Brain pericyte (primary cell): ENCODE measurements at places on chromosomes 7 and 10.

GRCh38 chr7:142130267-142130666 lies 18.7 kb downstream of the MGAM2 start:
- DNase-seq = no peak

DNA sequence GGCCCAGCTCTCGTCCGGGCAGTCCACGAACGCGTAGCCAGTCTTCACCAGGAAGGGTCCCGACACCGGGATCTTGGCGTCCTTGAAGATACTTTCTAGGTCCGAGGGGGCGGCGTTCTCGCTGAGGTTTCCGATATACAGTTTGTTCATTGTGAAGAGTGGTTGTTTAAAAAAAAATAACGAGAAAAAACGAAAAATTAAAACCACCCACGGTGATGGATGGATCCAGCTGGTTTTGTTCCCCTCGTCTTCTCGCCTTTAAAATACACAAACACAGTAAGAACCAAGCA lies 385 bp downstream of the IGF2BP3 start:
- no peak for DNase-seq

DNA sequence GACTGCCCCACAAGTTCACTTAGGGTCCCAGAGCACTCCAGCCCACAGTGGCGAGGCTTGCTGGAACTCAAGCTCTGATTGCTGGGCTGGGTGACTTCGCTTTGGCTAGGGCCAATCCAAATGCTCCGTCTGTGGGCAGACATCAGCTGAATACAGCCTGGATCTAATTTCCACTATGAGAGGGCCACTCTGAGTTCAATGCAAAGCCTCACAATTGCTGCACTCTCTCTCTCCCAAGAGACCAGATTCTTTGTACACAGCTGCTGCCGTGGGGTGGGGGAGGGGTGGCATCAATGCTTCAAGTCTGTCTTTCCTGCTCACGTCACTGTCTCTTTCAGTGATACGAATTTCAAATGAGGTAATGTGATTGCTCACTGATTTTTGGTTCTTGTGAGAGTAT lies 47.3 kb upstream of the BPGM start:
- no peak for DNase-seq

DNA sequence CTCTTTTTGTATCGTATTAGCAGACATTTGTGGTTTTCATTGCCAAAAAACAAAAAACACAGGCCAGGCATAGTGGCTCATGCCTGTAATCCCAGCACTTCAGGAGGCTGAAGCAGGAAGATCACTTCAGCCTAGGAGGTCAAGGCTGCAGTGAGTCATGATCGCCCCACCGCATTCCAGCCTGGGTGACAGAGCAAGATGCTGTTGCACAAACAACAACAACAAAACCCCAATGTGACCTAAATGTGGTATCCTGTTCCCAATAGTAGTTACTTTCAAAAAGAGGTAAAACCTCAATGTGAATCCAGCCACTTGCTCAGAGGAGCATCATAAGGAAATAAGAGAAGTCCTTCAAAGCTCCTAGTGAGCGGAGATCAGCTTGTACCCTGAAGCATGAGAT lies 45.8 kb upstream of the SKAP2 start:
- no peak for DNase-seq

DNA sequence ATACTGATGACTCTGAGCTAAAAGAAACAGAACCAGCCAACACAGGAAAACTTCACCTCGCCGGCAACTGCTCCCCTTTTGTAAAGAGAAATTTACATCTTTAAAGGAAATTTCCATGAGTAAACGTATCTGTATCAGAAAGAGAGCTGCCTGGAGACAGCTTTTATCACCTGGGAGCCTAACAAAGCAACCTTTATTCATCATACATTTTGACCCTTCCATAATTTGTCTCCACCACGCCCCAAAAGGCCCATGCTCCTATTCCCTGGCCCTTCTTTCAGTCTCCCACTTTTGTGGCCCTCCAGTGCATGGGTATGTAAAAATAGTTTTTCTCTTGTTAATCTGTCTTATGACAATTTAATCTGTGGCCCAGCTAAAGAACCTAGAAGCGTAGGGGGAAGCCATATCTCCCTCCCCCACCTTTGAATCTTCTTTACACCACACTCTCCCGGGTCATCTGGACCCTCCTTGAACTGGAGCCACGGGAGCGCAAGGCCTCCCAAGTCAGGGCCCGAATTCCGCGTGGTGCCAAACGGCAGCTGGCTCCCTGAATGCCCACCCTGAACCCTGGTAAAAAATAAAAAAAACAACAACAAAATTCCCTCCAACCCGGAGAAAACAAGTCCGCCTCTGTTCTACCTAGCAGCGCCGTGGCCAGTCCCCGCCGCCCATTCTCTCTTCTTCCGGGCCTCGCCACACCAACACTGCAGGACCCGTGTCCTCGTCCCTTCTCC lies 15.4 kb upstream of the FKBP9 start:
- DNase-seq = no peak

- no peak for DNase-seq
Observed at GRCh38 chr10:32041290-32042028, 14.8 kb downstream of the KIF5B start.

DNA sequence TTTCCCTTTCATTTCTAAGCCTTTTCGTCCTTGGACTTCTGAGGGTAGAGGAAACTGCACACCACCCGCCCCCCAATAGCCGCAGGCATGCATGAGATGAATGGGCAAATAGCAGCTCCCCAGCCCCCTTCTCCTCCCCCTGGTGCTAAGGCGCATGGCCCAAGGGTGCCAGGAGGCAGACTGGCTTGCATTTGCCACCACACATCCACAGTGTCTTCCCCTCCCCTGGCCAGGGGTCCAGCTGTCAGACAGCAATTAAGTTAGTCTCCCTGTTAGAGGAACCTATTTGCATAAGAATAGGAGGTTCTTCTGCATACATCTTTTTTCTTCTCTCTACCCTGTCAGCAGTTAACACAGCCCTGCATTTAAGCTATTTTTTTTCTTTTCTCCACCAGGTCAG lies 20.2 kb downstream of the TOMM7 start:
- no peak for DNase-seq

DNA sequence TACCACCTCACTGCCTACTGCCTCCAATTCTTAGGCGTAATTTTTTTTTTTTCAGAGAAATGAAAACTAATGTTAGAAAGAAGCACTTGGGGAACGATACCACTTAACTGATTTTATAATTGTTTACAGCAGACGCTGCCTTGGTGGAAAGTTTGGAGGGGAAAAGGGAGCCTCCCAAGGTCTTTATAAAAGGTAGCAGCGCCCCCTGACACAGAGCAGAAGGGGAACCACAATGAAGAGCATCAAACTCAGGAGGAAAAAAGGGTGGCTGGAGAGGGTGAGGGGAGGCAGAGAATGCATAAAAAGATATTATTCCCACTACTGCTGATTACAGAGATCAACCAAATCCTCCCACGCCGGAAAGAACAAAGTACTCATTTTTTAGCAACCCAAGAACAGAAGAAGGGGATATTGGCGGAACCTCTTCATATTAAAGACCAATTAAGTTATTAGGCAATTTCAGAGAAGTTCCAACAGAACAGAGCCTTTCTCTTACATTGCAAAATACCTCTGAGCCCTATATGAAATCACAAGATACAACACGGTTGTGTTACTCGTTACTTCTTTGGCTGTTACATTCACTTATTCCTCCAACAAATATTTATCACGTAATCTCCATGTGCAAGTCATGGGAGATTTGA lies 135.8 kb downstream of the TEX36 start:
- DNase-seq = no peak

GRCh38 chr7:117411539-117411938 lies 15.8 kb downstream of the ASZ1 start:
- no peak for DNase-seq

- DNase-seq = no peak
Observed at GRCh38 chr10:6813856-6814255, 233.8 kb upstream of the PRKCQ start.

GRCh38 chr10:62610649-62611229 lies 193.8 kb upstream of the ADO start:
- no peak for DNase-seq

DNA sequence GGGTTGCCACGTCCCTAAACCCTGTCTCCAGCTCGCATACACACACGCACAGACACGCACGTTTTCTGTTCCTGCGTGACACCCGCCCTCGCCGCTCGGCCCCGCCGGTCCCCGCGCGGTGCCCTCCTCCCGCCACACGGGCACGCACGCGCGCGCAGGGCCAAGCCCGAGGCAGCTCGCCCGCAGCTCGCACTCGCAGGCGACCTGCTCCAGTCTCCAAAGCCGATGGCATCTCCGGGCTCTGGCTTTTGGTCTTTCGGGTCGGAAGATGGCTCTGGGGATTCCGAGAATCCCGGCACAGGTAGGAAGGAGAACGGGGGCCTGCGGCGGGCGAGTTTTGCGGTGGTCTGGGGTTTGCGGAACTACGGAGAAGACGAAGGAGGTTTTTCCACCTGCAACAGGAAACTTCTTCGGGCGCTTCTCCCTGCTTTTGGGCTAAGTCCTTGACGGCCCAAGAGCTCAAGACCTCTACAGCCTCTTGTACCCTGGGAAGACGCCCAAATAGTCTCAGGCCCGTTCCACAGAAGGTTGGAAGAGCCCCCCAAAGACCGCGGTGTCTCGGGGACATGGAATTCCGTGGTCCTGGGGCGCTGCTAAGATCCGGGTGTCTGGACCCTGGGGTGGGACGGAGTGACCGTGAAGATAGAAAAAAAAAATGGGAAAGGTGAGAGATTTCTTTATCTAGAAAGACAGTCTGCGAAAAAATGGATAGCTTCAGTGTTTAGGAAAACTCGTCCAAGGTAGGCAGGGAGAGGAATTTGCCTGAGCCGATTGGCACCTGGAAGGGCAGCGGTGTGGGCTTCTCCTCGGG lies at the start of gene GAD2:
TSS of gene GAD2 (plus strand) at position 190 of the 811 bp plus-strand sequence. CDS start at position 226, 36 bp downstream.
- no peak for DNase-seq
